BE2C (cell line): ENCODE measurements at places on chromosomes 7 and 10.

GRCh38 chr7:1027242-1028043, 16.9 kb upstream of the GPR146 start:
- DNase-seq = no peak

DNA sequence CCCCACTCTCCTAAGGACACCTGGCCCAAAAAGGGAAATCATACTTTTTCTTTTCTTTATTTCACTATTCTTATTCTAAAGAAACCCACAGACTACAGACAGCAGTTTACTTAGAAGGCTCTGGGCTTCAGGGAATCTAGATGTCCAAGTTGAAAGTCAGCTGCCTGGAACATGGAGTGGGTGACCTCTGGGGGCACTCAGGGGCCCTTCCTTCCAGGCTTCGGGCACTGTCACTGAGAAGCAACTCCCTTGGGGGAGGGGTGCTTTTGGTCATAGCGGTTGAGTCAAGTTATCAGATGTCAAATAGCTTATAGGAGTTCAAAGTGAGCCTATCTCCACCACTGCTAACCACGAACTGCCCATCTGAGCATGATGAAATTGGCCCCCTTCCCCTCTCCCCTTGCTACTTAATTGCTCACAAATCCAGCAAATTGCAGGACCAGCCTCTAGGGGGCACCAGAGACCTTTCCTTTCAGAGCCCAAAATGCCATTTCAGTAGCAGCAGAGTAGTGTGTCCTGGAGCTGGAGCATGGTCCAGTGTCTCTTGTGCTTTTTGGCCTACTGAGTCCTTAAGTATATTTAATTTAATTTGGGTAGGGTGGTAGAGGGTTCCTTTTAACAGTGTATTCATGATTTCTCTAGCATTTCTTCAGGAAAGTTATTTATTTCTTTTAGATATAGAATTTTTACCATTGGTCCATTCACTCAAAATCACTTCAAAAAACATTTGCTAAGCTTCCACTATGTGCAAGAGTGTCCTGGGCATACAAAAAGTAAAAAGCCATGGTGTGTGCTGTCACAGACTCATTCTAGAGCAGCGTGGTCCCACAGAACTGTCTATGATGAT, 463.8 kb downstream of the KCNMA1 start:
- peak; percentile 73 for DNase-seq

GRCh38 chr10:96208271-96208670, 63.1 kb downstream of the BLNK start:
- DNase-seq = no peak

DNA sequence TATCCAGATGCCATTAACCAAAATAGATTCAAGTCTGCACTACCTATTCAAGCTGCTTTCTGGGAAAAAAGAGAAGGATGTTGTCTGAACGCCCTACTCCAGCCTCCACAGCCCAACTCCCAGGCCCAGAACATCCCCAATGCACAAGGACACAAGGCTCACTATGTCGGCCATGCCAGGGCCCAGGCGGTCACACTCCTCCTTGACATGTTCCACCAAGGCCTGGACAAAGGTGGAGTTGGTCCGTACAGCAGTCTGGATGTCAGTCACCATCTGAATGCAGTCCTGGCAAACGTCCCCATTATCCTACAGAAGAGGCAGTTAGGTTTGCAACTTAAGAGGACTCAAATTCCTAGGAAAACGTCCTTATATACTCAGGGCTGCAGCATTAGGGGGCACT, 23.2 kb downstream of the PSAP start:
- no peak for DNase-seq

DNA sequence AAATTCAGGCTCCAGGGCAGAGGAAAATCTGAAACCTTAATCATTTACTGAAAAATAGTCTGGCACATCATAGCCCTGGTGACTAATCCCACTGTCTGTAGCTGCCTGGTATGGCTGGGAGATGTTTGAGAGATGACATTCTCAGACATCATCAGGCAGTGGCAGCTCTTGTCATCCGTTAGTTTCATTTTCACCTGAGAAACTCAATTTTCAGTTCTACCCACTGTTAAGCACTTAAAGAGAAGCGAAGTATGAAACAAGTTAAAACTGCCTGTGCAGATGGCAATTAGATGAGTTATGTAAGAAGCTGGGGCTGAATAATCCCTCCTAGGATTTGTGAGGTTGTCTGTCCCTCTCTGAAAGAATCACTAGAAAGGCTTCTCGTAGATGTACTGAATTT, 150.2 kb downstream of the NSUN6 start:
- no peak for DNase-seq

DNA sequence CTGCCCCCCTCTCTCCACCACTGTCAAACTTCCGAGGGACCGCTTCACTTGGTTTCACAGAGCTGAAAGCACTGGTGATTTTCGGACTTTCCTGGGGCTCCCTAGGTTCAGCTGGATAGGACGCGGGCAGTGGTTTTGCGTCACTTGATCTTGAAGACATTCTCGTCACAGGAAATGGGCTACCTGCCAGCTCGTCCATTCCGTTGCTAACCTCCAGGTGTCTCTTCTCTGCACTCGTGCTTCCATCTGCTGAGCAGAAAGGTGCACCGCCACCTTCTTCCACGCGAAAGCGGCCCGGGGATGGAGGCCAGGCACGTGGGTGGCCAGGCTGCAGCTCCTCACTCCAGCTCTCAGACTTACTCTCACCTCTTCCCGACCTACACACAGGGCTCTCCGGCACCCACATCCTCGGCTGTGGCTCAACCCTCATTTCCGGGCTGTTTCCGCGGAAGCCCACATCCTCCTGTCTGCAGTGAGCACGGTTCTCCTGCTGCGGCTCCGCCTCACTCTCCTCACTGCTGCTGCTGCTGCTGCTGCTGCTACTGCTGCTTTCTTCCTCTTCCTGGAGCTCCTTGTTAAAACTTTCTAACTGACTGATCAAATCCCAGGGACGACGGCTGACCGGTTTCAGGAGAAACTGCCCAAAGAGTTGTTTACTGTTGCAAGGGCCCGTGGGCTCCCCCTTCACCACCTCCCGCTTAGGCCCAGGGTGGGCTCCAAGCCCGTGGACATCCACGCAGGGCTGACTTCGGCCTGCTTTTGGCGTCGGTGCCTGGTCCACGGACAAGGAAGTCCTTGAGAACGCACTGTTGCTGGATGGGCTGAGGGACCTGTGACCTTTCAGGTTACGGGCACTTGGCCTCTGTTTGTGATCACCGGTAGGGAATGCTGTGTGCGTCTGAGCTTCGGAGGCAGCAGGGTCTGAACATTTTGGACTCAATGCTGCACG, 32.1 kb downstream of the JCAD start:
- no peak for DNase-seq

GRCh38 chr7:125355899-125356298, 426.3 kb upstream of the POT1 start:
- no peak for DNase-seq

DNA sequence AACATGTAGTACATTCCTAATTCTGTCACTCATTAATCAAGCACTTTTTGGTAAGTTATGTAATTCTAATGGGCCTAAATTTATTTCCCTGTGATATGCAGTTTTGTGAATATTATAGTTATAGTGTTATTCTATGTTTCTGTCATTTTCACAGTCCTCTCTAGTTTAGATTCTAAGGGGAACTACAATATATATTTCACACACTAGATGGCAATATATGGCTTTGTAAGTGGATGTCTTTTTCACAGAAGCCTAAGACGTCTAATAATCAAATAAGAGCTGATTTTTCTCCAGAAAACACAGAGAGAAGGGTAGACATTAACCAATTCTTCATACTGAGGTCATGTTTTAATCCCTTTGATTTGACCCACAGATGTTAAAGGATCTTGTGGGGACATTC, 18.0 kb downstream of the RNLS start:
- no peak for DNase-seq

GRCh38 chr10:1362589-1363445, 306.6 kb downstream of the WDR37 start:
- DNase-seq = no peak

DNA sequence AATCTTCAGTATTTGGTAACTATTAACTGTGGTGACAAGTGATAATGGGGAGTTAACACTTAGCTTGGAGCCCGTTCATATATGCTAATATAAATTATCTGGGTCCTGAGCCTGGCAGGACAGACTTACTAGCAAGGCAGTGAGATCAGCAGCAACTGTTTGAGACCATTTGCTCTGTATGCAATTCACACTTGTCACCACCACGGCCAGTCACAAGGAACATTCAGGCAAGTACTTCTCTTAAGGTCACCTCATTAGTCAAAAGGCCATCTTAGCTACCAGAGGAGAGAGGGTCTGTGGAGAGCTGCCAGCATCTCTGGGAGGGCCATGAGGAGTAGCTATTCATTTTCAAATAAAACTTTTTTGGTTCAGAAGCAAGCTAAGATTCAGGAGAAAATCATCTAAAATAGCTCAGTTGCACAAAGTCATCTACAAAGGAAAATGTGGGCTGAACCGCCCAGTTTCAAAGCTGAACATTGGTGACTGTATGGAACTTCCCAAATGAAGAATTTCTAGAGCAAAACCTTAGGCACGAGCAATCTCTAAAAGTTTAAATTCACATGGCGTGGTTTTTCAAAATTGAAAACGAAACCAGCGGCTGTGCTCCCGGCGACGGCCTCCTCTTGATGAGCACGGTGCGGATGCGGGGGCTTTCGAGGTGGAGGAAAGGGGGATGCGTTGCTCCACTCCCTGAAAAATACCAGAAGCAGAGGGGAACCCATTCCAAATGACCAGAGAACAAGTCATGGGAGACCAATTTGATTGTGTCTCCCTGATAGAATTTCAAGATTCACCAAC, 233.5 kb upstream of the MGMT start:
- no peak for DNase-seq

DNA sequence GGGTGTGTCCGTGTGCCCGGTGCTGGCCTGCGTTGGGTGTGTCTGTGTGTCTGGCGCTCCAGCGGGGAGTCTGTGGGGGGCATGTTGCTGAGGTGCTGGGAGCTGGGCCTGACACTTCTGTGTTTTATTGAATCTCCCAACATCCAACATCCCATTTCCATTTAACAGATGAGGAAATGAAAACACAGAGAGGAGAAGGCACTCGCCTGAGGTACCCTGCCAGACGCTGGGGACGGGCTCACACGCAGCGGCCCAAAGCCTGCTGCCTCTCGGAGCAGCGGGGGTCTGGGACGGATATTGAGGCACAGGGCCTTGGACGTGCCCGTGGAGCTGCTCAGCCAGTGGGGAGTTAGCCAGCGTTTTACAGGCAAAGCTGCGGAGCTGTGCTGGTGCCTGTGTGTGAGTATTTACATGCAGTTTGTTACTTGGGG, 133.9 kb downstream of the DNAJB6 start:
- DNase-seq = no peak

DNA sequence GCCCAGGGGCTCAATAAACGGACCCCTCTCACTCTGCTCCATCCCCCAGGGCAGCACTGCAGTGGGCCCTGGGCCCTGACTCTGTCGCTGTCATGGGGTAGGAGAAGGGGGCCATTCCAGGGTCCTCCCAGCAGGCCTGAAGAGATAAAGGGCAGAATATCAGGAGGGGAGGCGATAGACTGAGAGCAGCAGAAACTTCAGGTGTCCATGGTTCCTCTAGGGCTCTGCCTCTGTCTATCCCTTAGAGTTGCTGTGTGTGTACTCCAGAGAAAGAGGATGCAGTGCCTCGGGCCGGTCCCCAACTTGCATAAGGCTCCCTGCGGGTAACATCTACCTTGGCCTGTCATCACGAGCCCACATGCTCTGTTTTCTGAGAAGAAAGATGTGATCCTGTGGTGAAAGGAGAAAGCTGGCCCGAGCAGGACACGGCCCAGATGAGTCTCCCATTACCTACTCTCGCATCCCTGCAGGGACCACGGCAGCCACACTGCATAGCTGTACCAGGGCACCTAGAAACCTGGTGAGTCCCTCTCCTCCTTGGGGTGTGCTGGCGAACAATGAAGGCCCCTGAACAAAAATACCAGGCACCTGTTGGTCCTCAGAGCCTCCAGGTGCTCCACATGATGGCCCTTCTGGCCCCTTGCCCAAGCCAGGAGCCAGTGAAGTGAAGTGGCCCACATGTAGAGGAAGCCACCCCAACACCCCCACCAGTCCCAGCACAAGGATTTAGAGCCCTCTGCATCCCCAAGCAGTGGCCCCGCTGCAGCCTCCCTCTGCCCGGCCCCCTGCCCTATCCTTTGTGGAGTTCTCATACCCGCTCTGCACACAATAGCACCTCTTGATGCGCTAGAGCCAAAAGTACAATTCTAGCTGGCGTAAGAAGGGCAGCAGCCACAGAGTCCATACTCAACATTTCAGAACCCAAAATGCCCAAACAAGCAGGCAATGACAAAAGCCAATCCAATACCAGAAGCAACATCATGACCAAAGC, 106.8 kb downstream of the ARHGAP22 start:
- DNase-seq = no peak

DNA sequence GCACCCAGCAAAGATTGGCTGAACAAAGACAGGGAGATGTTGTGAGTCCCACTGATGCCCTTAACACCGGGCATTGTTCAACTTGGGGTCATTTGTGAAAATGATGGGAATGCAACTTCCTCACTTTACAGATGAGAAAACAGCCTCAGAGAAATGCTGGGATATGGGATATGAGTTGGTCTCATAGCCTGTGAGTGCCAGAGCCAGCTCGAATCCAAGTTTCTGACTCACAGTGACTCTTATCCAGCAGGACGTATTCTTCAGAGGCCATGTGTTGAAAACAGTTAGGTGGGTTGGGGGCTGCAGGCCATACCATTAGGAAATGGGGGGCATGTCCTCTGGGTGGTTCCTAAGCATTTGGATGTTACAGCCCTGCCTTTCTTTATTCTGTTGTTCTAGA, 45.2 kb downstream of the KIAA1217 start:
- DNase-seq = no peak

GRCh38 chr10:3014968-3015367, 52.4 kb upstream of the PFKP start:
- no peak for DNase-seq

- no peak for DNase-seq
These were observed 8.4 kb downstream of the LAMB1 start for GRCh38 chr7:107994421-107995030.

- no peak for DNase-seq
These were observed 5.0 kb downstream of the LBX1 start for GRCh38 chr10:101224060-101224909.

- DNase-seq = no peak
These were observed 211.7 kb downstream of the DKK1 start for GRCh38 chr10:52525761-52526160.

DNA sequence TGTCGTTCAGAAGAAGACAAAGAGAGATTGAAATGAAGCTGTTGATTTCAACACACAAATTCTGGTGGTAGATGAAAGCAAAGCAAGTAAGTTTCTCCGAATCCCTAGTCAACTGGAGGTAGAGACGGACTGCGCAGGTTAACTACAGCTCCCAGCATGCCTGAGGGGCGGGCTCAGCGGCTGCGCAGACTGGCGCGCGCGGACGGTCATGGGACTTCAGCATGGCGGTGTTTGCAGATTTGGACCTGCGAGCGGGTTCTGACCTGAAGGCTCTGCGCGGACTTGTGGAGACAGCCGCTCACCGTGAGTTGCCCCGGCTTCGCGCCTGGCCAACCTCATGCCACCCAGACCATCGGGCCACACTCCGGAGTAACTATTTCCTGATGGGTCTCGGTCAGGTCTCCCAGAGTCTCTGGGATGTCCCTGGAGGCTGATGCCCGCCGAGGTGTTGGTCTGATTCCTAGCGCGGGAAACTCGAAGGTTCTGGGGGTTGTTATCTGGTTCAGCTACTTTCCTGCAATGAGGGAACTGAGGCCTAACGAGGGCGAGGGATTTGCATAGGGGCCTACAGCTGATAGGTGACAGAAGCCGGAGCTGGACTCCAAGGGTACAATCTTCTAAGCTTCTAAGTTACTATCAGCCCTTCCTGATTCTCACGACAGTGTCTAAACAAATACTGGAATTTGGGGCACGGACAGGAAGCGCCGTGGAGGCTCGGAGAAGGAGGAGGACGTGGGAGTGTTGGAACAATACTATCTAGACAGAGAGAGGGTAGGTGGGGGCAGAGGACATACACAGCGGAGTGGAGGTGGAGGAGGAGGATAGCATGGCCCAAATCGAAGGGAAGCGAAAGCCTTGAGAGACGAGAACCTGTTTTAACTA, at the start of gene RPP30:
RPP30 (plus strand) TSS at position 209 of the 882 bp plus-strand sequence; CDS start at position 222, 13 bp downstream.
- peak; percentile 88 for DNase-seq
